ENCODE measurements at places on chromosomes 2 and 18.

GRCh38 chr2:213248637-213249036 is 35.6 kb upstream of the SPAG16 start:
- no peak for DNase-seq

DNA sequence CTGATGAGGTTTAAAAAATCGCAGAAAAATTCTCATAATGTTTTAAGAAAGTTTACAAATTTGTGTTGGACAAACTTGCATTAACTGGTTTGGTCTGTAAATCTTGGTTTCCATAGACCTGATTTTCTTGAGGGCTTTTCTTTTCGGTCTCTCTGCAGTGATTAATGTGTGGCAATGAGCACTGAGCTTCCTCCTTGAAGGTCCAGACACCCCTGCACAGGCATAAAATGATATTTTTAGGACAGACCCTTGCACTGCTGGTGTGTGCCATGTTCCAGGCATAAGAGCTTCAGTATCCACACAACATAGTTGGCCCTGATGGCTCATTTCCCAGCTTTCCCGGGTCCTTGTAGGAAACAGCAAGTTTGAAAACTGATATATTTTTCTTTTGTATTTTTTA is 33.7 kb downstream of the MRPL33 start:
- no peak for DNase-seq

DNA sequence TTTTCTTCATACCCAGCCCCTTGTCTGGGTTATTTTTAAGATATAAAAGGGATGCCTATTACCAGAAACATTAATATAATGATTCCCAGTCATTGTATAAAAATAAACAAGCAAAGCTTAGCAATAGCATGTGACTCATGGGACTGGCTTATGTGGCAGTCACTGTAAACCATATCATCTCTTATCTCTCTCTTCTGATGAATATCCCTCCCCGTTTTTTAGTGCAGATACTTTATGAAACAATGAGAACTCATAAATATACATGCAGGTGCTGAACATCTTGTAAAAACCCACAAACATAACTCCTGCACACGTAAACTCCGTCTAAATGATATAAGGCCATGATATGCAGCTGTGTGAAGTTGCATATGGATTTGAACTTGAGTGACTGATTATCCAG is 154.9 kb downstream of the MGAT5 start:
- no peak for DNase-seq

DNA sequence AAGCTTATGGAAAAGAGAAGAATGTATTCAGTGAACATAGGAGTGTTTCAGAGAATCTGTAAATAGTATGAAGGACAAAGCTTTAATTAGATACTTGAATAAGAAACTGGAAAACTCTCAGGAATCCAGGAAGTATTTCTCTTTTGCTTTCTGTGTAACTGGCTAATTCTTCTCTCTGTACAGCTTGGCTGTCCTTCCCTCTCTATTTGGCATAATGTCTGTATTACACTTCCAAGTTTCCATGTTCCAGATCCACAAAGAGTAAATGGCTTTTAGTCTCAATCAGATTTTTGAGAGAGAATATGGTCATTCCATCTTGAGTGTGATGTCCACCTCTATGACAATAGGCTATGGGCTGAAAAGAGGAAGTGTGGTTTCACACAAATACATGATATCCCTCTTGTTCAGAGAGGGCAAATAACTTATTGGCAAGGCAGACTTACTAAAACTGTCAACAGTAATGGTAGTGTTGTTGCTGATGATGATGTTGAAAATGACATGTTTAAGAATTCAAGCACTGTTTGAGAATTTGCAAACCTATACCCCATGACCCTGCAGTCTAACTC is 129.2 kb upstream of the ERBB4 start:
- no peak for DNase-seq

DNA sequence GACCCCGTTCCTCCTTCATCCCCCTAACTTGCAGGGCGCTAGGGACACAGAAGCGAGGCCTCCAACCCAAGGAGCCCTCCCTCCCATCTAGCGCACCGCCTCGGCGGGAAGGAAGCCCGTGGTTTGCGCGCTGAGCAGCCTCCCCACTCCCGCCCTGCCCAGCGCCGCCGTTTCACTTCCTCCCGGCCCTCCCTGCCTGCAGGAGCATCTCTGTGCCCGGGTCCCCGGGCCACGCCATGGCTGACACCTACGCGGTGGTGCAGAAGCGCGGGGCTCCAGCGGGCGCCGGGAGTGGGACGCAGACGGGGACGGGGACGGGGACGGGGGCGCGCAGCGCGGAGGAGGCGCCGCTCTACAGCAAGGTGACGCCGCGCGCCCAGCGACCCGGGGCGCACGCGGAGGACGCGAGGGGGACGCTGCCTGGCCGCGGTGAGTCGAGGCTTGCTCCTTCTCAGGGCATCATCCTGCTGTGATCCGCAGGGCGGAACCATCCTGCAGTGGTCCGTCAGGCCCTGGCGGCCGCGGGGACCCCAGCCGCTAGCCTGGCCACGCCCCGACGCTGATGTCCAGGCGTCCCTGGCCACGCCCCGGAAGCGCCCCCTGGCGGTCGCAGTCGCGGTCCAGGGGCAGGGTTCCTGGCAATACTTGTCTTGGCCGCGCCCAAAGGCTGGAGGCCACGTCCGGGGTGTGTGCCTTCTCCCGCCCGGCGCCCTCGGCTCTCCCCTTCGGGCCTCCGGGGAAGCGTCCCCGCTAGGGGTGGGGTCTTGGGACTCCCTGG is 16.4 kb downstream of the PTPN18 start:
- DNase-seq = peak; percentile 91

- peak; percentile 13 for DNase-seq
These were observed 229.2 kb upstream of the TFPI start for GRCh38 chr2:187783446-187783845.

GRCh38 chr2:133458280-133458679 is 110.0 kb downstream of the NCKAP5 start:
- DNase-seq = no peak

GRCh38 chr2:64988420-64989125 is 626 bp upstream of the SLC1A4 start:
- DNase-seq = no peak

GRCh38 chr18:49922228-49922627 is 108.9 kb upstream of the ACAA2 start:
- no peak for DNase-seq

- DNase-seq = no peak
These were observed 10.1 kb downstream of the NCKAP1 start for GRCh38 chr2:183028108-183028507.

- no peak for DNase-seq
These were observed 19.0 kb downstream of the CRIM1 start for GRCh38 chr2:36374585-36374984.

- no peak for DNase-seq
These were observed 43.7 kb upstream of the NAT8 start for GRCh38 chr2:73685764-73686438.

DNA sequence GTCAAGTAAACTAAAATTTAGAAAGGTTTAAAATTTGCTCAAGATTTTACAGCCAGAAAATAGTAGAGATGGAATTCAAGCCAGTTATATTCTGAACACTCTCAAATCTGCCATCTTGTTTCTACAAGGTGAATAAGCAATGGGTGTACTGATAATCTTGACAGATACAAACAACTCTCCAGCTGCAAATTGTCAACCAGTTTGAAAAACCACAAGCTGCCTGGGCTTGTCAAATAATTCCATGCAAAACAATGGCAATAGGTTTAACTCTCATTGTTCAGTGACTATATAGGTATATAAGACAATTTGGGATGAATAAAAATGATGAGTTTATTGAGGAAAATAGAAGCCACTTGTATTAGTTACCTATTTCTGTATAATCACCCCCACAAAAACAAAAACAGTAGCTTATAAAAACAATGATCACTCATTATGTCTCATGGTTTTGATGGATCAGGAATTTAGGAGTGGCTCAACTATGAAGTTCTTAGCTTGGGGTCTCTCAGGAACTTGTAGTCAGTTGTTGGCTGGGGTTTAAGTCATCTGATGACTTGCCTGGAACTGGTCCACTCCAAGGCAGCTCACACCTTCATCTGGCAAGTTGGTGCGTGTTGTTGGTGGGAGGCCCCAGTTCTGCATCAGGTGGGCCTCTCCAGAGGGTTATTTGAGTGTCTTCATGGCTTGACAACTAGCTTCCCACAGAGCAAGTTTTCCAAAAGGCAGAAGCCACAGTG is 12.6 kb upstream of the EVA1A start:
- DNase-seq = no peak

DNA sequence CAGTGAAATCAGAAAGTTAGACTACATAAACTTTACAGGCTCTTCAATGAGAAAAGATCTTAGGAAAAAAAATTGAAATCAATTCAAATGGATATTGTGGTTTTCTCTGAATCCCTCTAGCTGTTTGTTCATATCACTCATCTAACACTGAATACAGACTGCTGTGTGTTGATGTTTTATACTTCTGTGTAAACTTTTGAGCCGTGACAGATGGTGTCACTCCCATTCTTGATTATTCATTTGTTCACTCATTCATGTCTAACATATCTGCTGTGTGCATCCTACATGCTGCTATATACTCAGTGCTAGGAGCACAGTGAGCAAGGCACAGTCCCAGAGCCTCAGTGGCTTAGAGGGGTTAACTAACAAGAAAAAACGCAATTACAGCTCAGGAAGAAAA is 12.6 kb downstream of the KLHL23 start:
- no peak for DNase-seq

GRCh38 chr18:35112696-35113095 is 71.5 kb downstream of the MAPRE2 start:
- DNase-seq = no peak

GRCh38 chr2:178574789-178575188 is 94.5 kb downstream of the PLEKHA3 start:
- DNase-seq = no peak

DNA sequence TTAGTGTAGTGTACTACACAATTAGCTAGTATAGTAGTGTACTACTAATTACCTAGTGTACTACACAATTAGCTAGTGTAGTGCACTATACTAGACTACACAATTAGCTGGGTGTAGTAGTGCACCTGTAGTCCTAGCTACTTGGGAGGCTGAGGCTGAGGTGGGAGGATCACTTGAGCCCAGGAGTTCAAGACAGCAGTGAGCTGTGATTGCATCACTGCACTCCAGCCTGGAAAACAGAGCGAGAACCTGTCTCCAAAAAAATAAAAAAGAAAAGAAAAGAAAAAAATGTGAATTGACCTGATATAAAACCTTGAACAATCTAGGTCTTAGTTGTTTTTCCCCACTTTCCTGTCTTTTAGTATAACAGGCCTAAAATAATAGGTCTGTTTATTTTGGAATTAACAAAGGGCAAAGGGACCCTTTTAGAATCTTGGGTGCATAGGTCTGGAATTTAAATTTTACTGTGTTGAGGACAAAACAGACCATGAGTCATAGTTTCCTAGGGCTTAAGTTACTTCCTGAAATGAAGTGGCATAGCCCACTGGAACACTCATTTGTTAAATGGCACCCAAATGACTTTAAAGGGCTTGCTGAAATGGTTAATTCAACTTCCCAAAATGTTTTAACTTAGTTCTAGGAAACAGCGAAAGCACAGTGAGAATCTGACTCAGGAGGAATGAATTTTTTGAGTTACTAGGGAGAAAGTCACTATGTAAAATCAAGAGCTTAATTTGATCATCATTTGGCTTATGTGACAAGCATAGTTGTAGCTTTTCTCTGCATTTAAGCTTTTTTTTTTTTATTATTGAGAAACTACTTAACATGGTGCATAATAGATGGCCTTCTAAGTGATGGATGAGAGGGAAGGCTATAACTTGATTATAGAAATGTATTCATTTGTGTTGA is 50.7 kb upstream of the ARL5A start:
- no peak for DNase-seq

- peak; percentile 91 for DNase-seq
These were observed 64.2 kb upstream of the OTOF start for GRCh38 chr2:26542194-26542455.

- DNase-seq = no peak
These were observed 1202.8 kb upstream of the ACVR2A start for GRCh38 chr2:146642066-146642465.

DNA sequence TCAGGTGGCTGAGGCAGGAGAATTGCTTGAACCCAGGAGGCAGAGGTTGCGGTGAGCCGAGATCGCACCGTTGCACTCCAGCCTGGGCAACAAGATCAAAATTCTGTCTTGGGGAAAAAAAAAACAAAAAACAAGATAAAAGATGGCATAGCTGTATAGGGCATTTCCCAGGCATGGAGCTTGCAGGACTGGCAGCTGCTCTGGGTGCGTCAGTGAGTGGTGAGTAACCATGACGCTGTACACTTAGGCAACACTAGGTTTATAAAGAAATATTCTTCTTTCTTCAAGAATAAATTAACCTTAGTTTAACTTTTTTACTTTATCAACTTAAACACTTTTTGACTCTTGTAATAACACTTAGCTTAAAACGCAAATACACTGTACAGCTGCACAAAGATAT is 15.4 kb downstream of the TGOLN2 start:
- no peak for DNase-seq

DNA sequence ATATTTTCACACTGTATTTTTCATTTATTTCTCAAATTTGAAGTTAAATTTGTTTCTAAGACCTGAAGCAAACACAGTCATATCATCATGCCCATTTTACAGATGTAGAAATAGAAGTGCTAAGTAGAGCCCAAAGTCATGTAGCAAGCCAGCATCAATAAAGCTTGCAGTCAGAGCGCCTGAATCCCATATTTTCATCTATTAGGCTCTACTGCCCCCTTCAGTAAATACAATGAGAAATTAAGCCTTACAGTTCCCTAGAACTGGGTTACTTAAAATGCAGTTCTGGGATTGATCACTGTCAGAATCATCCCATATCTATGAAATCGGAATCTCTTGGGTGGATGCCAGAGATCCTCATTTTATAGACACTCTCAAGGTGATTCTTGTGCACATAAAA is 419.9 kb downstream of the TGIF1 start:
- DNase-seq = peak; percentile 69

DNA sequence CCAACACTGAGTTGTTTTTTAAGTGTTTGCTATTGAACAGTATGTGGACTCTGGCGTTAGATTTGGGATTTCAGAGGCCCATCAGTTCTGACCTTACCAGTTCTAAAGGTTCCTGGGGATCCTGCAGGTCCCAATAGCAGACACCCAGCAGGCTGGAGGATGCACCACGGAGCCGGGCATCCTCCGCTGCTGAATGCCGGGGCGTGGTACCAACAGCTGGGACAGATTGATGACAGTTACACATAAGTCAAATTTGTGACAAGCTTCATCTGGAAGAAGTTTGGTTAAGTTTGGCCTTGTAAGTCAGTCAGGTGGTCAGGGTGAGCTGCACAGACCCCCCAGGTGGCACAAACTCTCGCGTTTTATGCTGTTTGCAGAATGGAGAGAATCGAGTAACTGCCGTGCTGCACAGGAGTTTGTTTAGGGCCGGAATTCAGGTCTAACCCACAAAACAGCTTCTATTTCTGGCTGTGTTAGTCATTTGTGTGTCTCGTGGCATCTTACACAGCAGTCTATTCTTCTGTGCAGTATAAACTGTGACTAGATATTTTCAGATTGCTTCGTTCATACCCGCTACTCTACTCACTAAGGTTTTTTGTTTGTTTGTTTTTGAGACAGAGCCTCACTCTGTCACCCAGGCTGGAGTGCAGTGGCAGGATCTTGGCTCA is 19.2 kb downstream of the CTDP1 start:
- no peak for DNase-seq

Data from NCI-H1417 (cell line).